ENCODE measurements at places on chromosomes 13 and 19. TPM values are rescaled to one million over a fixed set of nuclear protein-coding genes. Genes with fewer than 3 reads are reported as not detected.
A peak's percentile ranks its signal among the peaks of the same experiment; 100 is the strongest.

DNA sequence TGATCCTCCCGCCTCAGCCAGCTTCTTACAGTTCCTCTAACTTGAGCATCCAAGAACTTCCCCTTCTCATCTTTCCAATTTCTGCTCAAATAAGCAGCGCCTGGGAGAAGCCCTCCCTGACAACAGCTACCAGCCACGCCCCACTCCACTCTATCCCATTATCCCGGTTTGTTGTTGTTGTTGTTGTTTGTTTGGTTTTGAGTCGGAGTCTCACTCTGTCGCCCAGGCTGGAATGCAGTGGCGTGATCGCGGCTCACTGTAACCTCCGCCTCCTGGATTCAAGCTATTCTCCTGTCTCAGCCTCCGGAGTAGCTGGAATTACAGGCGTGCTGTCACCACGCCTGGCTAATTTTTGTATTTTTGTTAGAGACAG lies 822 bp upstream of the PTPRS start:
- H3K4me3 ChIP-seq: no peak overlapping the region
- DNase-seq: no peak
- peaks cover 6% of the 10 kb centered on the region for H3K4me1 ChIP-seq
- H3K27ac ChIP-seq: no peak overlapping the region
- H3K36me3 ChIP-seq: no peaks in the 10 kb centered on the region

- H3K27ac ChIP-seq: no peak overlapping the region
- no peak overlapping the region for H3K4me3 ChIP-seq
- DNase-seq: no peak
- H3K36me3 ChIP-seq: no peaks in the 10 kb centered on the region
- H3K27me3 ChIP-seq: no peaks in the 10 kb centered on the region
- no peaks in the 10 kb centered on the region for H3K4me1 ChIP-seq
Observed at GRCh38 chr13:101697745-101698144, 245.3 kb downstream of the ITGBL1 start.

GRCh38 chr13:106917024-106917571 lies 349.2 kb upstream of the ARGLU1 start:
- no peak overlapping the region for H3K27ac ChIP-seq
- peak overlapping the region; percentile 70 for H3K4me3 ChIP-seq
- H3K36me3 ChIP-seq: no peaks in the 10 kb centered on the region
- H3K4me1 ChIP-seq: no peaks in the 10 kb centered on the region
- no peak for DNase-seq
- no peaks in the 10 kb centered on the region for H3K27me3 ChIP-seq

DNA sequence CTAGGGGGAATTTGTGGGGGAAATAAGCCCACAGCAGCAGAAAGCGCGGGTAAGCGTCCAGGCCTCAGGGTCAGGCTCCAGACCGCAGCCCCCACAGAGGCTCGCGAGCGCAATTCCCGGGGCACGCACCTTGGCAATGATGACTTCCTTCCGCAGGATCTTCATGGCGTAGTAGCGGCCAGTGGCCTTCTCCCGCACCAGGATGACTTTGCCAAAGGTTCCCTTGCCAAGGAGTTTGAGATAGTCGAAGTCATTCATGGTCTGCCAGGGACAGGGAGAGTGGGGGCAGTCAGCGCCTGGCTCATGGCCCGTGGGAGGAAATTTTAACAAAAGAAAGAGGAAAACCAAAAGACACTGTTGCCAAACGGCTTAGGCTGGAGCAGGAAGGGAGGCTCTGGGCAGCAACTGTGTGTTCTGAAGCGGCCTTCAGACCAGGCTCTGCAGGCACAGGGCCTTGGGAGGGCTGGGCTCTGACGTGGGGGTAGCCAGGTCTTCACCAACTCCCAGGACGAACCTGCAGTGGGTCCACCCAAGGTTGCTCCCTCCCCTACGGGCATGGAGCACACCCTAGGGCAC lies 15.4 kb upstream of the CCNP start:
- no peaks in the 10 kb centered on the region for H3K4me1 ChIP-seq
- DNase-seq: no peak
- H3K36me3 ChIP-seq: peaks cover 47% of the 10 kb centered on the region

DNA sequence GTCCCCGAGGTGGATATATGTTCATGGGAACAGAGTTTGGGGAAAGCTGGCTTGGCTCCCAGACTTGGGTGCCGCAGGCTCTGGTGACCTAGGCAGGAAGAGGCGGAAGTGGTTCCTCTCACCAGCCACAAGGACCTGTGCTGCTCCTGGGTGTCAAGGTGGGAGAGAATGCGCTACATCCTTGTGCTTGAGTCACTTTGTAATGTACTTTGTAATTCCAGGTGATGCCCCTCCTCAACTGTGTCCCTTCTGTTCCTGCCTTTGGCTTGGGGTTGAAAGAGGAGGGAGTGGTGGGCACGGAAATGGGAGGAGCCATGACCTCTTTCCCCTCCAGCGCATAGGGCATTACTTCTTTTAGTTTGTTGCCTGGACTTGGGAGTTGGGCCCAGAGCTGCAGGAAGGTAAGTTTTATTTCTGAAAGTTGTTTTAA lies 10.9 kb downstream of the GARRE1 start:
- H3K27me3 ChIP-seq: no peaks in the 10 kb centered on the region
- no peak overlapping the region for H3K4me3 ChIP-seq
- H3K27ac ChIP-seq: no peak overlapping the region

- no peak overlapping the region for H3K27ac ChIP-seq
- no peaks in the 10 kb centered on the region for H3K36me3 ChIP-seq
- H3K4me3 ChIP-seq: no peak overlapping the region
- DNase-seq: no peak
- H3K4me1 ChIP-seq: no peaks in the 10 kb centered on the region
Observed at GRCh38 chr13:54317722-54318121, 1289.1 kb downstream of the OLFM4 start.

DNA sequence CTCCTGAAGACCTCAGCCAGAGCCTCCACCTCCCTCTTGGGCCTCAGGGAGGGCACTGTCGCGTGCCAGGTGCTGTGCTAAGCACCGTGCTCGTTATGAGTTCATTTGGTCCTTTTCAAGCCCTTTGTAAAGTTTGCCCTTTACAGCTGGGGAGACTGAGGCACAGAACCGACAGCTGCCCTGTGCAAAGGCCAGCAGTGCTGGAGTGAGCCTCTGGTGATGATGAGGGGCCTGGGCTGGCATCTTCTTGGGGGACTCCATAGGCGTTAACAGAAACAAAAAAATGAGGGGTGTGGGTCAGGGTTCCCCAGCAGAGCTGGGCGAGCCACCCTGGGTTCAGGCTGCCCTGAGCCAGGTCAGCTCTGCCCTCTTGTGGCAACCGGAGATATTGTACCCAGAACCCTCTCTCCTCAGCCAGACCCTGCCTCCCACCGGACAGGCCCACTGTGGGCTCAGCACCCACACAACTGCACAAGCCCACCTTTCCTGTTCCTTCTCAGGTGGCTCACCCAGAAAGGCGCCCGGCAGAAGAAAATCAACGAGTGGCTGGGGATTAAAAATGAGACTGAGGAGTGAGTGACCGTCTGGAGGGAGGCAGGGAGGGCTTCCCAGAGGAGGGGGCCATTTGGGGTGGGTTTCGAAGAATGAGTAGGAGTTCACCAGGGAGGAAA lies 5.5 kb upstream of the IFI30 start:
- DNase-seq: peak; percentile 16
- H3K36me3 ChIP-seq: peaks cover 37% of the 10 kb centered on the region
- no peak overlapping the region for H3K27ac ChIP-seq
- H3K27me3 ChIP-seq: no peaks in the 10 kb centered on the region

GRCh38 chr13:102852556-102852955 lies 6.7 kb downstream of the ERCC5 start:
- no peak overlapping the region for H3K27ac ChIP-seq
- H3K4me3 ChIP-seq: no peak overlapping the region
- H3K4me1 ChIP-seq: peaks cover 3% of the 10 kb centered on the region
- no peaks in the 10 kb centered on the region for H3K27me3 ChIP-seq
- peaks cover 22% of the 10 kb centered on the region for H3K36me3 ChIP-seq

GRCh38 chr13:110134801-110135200 lies 172.2 kb downstream of the COL4A1 start:
- no peak overlapping the region for H3K4me3 ChIP-seq
- H3K4me1 ChIP-seq: peaks cover 5% of the 10 kb centered on the region
- no peaks in the 10 kb centered on the region for H3K27me3 ChIP-seq
- DNase-seq: no peak
- no peaks in the 10 kb centered on the region for H3K36me3 ChIP-seq

GRCh38 chr13:30818323-30818960 lies 83.1 kb downstream of the ALOX5AP start:
- no peak overlapping the region for H3K4me3 ChIP-seq
- peaks cover 6% of the 10 kb centered on the region for H3K4me1 ChIP-seq
- H3K27ac ChIP-seq: no peak overlapping the region
- no peaks in the 10 kb centered on the region for H3K27me3 ChIP-seq
- H3K36me3 ChIP-seq: no peaks in the 10 kb centered on the region

GRCh38 chr13:65856431-65856830 lies 1373.7 kb downstream of the PCDH9 start:
- H3K4me3 ChIP-seq: no peak overlapping the region
- no peaks in the 10 kb centered on the region for H3K4me1 ChIP-seq
- H3K27me3 ChIP-seq: no peaks in the 10 kb centered on the region
- peak; percentile 80 for DNase-seq
- H3K27ac ChIP-seq: no peak overlapping the region

DNA sequence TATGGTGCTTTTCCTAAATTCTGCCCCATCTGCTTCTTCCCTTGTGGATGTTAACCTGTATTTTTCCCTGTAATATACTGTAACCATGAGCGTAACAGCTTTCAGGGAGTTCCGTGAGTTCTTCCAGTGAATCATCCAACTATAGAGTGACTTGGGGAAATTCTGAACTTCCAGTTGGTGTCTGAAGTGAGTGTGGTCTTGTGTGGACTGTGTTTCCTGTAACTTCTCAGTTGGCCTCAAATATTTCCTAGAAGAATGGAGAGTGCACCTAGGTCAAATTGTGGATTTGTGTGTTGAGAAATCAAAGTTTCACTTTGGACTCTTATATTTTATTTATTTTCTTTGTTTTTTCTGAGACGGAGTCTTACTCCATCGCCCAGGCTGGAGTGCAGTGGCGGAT lies 11.0 kb upstream of the ZNF766 start:
- no peaks in the 10 kb centered on the region for H3K4me1 ChIP-seq
- H3K36me3 ChIP-seq: no peaks in the 10 kb centered on the region
- no peak overlapping the region for H3K27ac ChIP-seq

DNA sequence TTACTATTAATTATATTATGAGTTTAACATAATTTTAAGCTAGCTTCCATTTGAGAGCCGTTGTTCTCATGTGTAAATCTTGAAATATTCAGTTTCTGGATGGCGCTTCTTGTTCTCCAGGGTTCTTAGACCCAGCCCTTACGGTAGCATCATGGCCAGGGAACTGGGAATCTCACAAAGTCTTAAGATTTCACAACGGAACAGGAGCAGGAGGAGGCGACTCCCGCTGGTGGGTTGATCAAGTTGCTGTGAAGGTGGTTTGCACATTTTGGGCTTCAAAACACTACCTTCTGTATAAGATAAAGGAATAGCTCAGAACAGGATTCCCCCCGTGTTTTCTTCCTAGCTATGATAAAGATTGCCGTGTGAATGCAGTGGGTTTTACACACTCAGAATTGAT lies 2.8 kb downstream of the NAXD start:
- H3K36me3 ChIP-seq: peaks cover 8% of the 10 kb centered on the region
- no peak overlapping the region for H3K4me3 ChIP-seq
- peaks cover 11% of the 10 kb centered on the region for H3K4me1 ChIP-seq
- H3K27ac ChIP-seq: peak overlapping the region; percentile 78
- no peak for DNase-seq

DNA sequence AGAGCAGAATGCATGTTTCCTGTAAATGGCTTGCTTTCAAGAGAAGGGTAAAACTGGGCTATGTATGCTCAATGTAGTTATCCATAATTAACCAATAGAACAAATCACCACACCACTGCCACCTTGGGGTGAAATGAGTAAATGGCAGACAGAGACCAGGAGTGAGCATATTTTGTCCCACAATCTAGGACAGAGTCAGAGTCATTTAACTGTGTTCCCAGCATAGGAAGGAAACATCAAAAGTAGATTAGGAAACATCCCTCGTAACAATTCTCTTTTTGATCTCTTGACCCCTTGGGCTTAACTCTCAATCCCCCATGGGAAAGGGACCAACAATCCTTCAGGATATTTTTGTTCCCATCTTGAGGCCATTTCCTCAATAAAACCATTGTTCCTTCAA lies 224.8 kb downstream of the NHLRC3 start:
- peak; percentile 23 for DNase-seq
- peaks cover 6% of the 10 kb centered on the region for H3K4me1 ChIP-seq
- H3K27me3 ChIP-seq: no peaks in the 10 kb centered on the region
- H3K36me3 ChIP-seq: no peaks in the 10 kb centered on the region
- H3K27ac ChIP-seq: no peak overlapping the region

DNA sequence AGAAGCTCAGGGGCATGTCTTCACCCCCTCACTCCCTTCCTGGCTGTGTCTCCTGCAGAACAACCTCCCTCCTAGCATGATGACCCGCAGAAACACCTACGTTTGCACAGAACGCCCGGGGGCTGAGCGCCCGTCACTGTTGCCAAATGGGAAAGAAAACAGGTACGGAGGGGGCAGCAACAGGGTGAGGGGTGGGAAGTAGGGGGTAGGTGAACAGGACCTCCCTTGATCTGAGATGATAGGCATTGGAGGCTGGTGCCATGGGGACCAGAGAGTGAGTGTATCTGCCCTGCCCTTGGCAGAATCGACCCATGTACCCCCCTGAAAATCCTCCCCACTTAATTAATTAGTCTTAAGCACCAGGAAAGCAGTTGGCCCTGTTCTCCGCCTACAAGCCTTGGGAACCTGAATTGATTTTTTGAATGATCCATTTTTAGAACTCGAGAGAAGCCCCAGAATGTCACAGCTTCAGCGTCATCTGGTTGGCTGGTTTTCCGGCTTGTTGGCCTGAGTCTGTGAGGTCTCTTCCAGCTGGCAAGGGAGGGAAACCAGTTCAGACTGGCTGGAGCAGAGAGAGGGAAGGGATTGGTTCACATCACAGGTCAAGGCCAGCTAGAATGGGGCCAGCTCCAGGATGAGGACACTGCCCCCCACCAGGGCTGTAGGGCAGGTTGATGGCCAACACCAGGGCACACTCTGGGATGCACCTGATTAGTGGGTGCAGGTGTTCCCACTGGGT lies 28.2 kb downstream of the CKM start:
- peaks cover 48% of the 10 kb centered on the region for H3K36me3 ChIP-seq
- H3K27ac ChIP-seq: no peak overlapping the region
- no peak for DNase-seq

GRCh38 chr19:54203151-54203611 lies 2.5 kb downstream of the RPS9 start:
- H3K4me3 ChIP-seq: no peak overlapping the region
- no peak overlapping the region for H3K27ac ChIP-seq
- peaks cover 12% of the 10 kb centered on the region for H3K4me1 ChIP-seq
- no peaks in the 10 kb centered on the region for H3K27me3 ChIP-seq
- peaks cover 57% of the 10 kb centered on the region for H3K36me3 ChIP-seq

Gene PSG1
- total RNA-seq: 1.1 TPM

Gene SH2D3A
- not detected for total RNA-seq

Gene ZNF653
- total RNA-seq: 3.9 TPM

Gene TNFSF13B
- total RNA-seq: 0.56 TPM

Gene RFPL4A
- total RNA-seq: not detected

Gene KLF5
- total RNA-seq: 5.4 TPM

Gene KRTDAP
- total RNA-seq: not detected

Gene ARRDC5
- total RNA-seq: not detected

Gene PDX1
- total RNA-seq: not detected

Gene MRPL4
- total RNA-seq: 32.8 TPM

Gene BRSK1
- total RNA-seq: 1.9 TPM

Gene PGLYRP1
- total RNA-seq: not detected
